Mesendoderm (in vitro differentiated cells): ENCODE measurements at places on chromosomes 16 and 17.

- peak; percentile 87 for DNase-seq
These were observed at the start of gene RASD1 for GRCh38 chr17:17496189-17497064. Gene RASD1 (minus strand): TSS chr17:17496395. CDS start chr17:17496181, 214 bp downstream.

GRCh38 chr16:84689111-84689510, 10.7 kb upstream of the USP10 start:
- DNase-seq = no peak

DNA sequence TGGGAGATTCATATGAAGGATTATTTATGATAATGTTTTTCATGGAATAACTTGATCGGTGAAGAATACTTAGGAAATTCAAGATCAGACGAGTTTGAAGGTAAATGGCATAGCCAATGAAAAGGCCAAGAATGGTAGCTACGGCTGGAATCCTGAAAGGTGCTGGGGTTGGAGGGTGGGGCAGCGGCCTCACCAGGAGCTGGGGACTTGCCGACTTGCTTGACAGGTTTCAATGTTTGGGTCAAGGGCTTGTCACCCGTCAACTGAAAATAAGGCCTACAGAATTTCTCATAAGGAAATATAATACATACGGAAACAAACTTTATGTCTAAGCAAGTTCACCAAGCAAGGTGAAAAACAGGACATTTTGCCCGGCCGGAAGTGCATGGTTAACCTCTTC, 9.9 kb downstream of the CRYM start:
- DNase-seq = no peak

- no peak for DNase-seq
These were observed 43.2 kb downstream of the SNX20 start for GRCh38 chr16:50637716-50638602.

GRCh38 chr17:27560668-27561067, 70.3 kb upstream of the LGALS9 start:
- DNase-seq = no peak

- DNase-seq = no peak
These were observed 9.3 kb upstream of the WBP2 start for GRCh38 chr17:75864448-75864871.

GRCh38 chr17:81222620-81222905, 202 bp downstream of the CEP131 start:
- DNase-seq = no peak

DNA sequence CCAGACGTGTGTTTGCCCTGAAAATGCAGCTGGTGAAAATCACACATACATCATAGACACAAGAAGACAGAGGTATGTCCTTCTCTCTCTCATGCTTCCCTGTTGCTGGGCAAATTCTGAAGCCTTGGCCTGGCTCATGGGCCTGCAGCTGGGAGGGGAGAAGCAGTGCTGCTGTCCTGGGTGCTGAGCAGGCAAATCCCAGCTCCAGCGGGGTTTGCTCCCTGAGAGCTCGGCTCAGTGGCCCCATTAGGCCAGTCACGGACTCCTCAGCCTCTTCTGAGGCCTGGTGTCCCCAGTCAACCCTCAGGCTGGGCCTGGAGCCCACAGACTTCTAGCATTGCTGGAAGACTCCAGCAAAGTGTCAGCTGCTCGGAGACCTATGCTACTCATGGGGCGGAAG, 11.7 kb downstream of the RHBDL3 start:
- DNase-seq = peak; percentile 74

- DNase-seq = peak; percentile 87
These were observed at the start of gene UBTF for GRCh38 chr17:44219616-44220212. Gene UBTF (minus strand): TSS chr17:44219675. CDS start chr17:44218229, 1,446 bp downstream.

DNA sequence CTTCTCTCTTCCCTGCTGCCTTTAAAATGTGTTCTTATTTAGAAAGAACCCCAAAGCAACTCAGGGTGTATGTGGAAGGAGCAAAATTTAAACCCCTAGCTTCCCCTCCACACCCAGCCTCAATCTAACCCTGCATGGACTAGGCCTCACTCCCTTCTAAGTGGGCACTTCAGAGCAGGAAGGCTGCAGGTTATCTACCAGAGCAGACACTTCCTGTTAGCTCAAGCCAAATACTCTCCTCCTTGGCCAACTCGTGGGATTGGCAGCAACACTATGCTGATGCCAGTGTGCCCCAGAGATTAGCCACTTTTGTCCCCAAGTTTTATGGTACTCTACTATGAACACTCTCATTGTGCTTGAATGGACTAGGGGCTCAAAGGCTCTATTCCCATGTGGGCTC, 35.6 kb downstream of the CCDC42 start:
- no peak for DNase-seq

GRCh38 chr17:49545007-49545660, 30.5 kb upstream of the NXPH3 start:
- DNase-seq = no peak

DNA sequence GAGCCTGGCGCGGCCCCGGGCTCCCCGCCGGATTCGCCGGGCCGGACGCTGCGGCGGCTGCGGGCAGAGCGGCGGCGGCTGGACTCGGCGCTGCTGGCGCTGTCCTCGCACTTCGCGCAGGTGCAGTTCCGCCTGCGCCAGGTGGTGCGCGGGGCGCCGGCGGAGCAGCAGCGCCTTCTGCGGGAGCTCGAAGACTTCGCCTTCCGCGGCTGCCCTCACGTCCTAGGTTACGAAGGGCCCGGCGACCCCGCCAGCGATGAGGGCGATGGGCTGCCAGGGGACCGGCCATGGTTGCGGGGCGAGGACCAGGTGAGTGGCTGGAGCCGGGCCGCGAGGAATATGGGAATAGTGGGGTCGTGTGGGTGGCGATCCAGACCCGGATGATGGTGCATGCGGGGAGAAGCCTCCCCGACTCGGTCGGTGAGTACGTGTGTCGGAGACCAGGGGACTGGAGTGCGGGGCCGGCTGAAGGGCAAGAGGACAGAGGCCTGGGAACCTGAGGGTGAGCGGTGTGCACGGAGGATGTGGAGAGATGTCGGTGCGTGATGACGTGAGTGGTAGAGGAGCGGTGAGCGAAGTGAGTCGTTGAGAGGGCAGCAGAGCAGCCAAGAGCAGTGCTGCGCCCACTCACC, 517 bp downstream of the RUNDC1 start:
- DNase-seq = peak; percentile 82

- DNase-seq = no peak
These were observed 33.2 kb downstream of the MAP2K6 start for GRCh38 chr17:69447726-69448125.

DNA sequence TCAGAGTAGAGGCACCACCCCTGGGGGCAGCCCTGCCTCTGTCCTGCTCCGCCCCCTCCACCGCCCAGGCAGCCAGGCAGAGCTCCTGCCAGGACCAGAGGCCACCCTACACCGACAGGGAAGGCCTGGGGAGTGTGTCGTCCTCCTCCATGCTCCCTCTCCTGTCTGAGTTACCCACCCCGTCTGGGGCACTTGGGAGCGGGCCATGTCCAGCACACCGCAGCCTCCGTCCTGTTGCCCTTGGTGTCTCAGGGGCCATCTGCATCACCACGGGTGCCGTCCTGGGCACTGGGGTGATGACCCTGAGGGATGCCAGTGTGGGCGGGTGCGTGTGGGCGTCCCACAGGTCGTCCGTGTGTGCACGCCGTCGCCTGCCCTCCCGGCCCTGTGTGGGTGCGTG, 65.3 kb upstream of the ZNF750 start:
- DNase-seq = no peak

- DNase-seq = no peak
These were observed 573.0 kb upstream of the C16orf82 start for GRCh38 chr16:26493751-26494150.

- DNase-seq = peak; percentile 74
These were observed 26.3 kb upstream of the MGAT5B start for GRCh38 chr17:76841776-76842405.

DNA sequence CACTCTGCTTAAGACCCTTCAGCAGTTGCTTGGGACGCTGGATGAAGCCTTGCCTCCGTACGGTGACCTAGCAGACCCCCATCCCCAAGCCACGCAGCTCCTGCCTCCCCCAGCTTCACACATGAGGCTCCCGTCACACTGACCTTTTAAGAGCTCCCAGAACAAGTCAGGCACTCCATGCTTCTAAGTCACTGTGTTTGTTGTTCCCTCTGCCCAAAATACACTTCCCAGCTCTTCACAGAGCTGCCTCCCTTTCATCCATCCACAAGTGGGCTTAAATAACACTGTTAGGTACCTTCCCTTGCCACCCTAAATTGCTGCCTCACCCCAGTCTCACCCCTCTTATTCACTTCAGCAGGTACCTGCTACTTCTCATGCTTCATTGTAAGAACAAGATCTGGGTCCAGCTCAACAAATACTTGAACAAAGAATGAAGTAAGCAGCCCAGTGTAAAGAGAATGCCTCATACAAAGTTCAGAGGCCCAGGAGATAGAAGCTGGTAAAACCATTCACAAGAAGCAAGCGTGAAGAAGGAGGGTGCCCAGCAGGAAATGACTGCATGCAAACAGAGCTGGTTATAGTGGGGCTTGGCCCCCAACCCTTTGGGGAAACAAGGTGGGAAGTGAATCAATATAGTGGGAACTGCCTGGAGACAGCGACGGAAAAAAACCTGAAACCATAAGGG, 5.8 kb downstream of the ZC3H7A start:
- DNase-seq = no peak

DNA sequence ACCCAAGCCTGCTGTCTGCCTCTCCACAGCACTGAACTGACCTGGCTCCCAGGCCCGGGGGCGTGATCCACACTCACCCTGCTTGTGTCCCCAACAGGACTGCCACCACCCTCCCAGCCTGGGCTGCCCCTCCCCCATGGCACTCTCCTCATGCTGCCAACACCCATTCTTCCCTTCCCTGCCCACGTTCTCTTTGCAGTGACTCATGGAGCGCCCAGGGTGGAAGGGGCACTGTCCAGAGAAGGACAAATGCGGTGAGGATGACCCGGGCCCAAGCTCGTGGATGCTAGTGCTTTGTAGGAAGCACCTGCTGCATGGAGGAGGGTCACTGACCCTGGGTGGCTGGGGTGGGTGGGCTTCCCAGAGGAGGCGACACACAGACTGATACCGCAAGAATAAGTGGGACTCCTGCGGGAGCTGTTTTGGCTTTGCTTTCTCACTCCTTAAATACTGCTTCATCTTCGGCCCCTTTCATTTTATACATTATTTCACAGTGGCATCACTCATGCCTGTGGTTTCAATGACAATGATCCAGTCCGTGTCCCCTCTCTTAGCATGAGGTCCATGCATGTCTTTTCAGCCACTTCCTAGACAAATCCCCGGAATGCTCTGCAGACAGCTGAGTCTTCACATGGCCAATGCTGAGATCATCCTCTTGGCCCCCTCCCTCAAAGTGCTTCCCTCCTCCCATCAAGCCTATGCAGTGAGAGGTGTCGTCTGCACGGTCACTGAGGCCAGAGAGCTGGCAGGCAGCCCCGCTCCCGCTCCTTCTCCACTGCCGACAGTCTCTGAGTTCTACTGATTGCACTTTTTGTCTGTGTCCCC, 17.6 kb downstream of the CDK5R1 start:
- peak; percentile 51 for DNase-seq

DNA sequence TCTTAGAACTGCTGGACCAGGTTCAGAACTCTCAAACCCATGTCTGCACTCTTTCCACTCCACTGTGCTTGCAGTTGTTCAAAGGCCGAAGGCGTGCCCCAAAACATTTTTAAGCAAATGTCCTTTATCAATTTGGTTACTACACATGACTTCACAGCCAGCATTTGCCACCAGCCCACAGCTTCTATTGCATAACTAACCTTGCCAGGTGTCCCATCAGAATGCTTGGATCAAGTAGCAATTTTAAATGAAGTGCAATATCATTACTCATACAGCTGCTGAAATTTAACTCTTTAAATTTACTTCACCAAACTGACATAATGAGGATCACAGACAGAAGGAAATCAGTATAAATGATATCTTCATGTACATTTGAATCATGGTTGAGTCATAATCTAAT, 29.8 kb upstream of the HS3ST3A1 start:
- DNase-seq = no peak

- DNase-seq = no peak
These were observed 10.1 kb upstream of the TMEM98 start for GRCh38 chr17:32917842-32918241.

- DNase-seq = no peak
These were observed 11.0 kb downstream of the MPO start for GRCh38 chr17:58269557-58270291.

- DNase-seq = peak; percentile 82
These were observed 230.6 kb downstream of the C16orf95 start for GRCh38 chr16:87086575-87086974.

GRCh38 chr17:4475463-4475862, 23.2 kb upstream of the SPNS2 start:
- DNase-seq = no peak

- DNase-seq = peak; percentile 50
These were observed 22.1 kb upstream of the PITPNM3 start for GRCh38 chr17:6578491-6578890.

DNA sequence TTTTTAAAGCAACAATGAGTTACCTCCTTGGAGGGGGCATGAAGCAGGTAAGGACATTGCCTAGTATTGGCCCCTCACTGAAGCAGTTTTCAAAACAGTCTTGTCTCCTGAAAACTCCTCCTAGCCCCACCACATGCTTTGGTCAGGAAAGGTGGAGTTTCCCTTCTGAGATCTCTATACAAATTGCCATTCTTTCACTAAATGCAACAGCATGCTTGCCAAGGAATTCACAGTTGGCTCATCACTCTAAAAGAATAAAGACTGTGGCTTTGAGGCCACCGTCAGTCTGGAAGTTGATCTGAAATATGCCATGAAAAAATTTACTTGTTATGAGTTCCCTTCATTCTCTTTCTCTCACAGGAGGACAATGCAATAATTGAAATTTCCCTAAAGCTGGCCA, 4.2 kb downstream of the TTC19 start:
- no peak for DNase-seq

DNA sequence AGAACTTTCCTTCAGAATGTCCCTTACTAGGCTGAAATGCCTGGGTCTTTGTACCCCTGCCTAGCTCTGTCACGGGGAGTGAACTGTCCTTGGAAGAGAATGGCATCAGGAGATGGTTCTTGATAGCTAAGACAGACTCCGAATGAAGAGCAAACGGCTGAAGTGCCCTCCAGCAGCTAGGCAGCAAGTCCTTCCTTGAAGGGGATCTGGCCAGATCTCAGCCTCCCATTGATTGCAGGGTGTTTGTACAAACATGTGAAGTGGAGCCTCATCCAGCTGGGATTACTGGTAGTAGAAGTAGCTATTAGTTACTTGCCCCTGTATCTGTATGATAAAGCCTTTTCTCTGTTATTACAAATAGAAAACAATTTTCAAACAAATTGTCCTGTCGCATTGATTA, 30.9 kb downstream of the LRRC36 start:
- DNase-seq = no peak

DNA sequence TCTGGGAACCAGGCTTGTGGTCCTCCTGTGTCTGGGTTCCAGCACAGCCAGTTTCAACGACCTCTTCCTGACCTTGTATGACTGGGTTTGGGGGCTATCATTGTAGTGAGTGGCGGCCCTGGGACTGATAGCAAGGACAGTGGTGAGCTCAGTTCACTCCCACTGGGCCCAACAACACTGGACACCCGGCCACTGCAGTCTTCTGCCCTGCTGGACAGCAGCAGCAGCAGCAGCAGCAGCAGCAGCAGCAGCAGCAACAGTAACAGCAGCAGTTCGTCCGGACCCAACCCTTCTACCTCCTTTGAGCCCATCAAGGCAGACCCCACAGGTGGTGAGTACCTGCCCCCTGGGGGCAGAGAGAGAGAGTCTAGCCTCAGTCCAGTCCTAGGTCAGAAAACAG, 3.3 kb upstream of the ELMO3 start:
- no peak for DNase-seq
